ENCODE measurements at places on chromosomes 1 and 21.
A peak's percentile ranks its signal among the peaks of the same experiment; 100 is the strongest.

DNA sequence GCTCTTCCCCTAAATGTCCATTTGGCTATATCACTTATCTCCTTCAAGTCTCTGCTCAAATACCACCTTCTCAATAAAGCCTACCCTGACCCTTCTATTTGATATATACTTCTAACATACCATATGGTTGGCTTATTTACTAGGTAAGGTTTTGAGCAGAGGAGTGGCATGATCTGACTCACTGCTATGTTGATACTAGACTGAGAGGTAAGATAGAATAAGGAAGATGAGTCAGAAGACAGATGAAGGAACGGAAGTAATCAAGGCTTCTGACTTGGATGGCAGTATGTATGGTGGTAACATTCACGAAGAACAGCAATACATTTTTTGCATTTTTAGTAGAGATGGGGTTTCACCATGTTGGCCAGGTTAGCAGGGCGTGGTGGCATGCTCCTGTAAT is 4.8 kb upstream of the HRNR start:
- peak; percentile 93 for DNase-seq

DNA sequence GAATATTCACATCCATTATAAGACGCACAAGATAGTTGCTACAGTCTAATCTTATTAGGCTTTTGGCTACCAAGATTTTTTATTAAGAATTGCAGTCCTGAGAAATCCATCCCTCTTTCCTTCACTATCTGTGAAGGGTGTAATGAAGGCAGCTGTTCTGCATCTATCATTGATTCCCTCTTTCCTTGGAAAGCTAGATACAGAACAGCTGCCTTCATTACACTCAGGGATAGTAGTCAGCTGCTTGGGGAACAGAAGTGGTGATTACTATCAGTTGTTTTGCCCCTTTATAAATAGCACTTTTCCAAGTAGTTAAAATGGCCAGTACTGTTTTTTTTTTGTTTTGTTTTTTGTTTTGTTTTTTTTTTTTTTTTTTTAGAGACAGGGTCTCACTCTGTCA is 70.2 kb downstream of the IARS2 start:
- no peak for DNase-seq

GRCh38 chr1:165631342-165632151 is 513 bp downstream of the MGST3 start:
- DNase-seq: peak; percentile 83

- no peak for DNase-seq
Measured at GRCh38 chr21:44076316-44076715, 30.9 kb upstream of the PWP2 start.

DNA sequence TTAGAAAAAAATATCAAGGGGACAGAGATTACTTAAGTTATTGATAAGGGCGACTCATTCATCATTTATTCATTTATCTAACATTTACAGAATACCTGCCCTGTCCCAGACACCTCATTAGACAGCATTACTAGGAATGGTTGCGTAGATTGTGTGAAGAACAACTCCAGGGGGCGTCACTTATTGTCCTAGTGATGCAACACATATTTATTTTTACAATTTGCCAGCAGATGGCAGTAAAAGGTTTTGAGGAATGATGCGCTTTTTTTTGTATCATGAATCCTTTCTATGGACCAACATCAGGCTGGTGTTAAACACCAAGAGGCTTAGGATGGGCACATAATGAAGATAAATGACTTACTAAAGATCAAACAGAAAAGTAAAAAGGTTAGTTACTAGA is 5.5 kb downstream of the NCAM2 start:
- DNase-seq: peak; percentile 16

- no peak for DNase-seq
Measured at GRCh38 chr1:108100148-108100547, 100.0 kb downstream of the SLC25A24 start.

GRCh38 chr1:60895252-60895651 is 187.1 kb upstream of the NFIA start:
- no peak for DNase-seq

Measured in bronchial epithelial cell (primary cell).